Activated CD4-positive, alpha-beta T cell treated with anti-CD3 and anti-CD28 coated beads for 36 hours (primary cell): ENCODE measurements at places on chromosomes 5 and 9.

GRCh38 chr5:74567411-74567995 lies 73.0 kb downstream of the ENC1 start:
- no peak for DNase-seq

- no peak for DNase-seq
Measured at GRCh38 chr5:102800427-102800826, 45.3 kb downstream of the PAM start.

- DNase-seq, result no peak
Measured at GRCh38 chr9:137787786-137788505, 89.6 kb upstream of the CACNA1B start.

DNA sequence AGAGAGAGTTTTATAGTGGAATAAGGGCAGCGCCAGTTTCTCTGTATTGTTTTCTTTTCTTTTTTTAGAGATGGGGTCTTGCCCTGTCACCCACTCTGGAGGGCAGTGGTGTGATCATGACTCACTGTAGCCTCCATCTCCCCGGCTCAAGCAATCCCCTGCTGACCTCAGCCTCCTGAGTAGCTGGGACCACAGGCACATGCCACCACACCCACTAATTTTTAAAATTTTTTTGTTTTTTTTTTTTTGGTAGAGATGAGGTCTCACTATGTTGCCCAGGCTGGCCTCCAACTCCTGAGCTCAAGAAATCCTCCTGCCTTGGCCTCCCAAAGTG lies 119.0 kb downstream of the PIK3R1 start:
- no peak for DNase-seq

- DNase-seq, result no peak
Measured at GRCh38 chr5:143102411-143102810, 301.1 kb downstream of the NR3C1 start.

- DNase-seq, result no peak
Measured at GRCh38 chr9:12915366-12915954, 140.6 kb downstream of the LURAP1L start.

- no peak for DNase-seq
Measured at GRCh38 chr5:179258001-179258921, 87.0 kb downstream of the ADAMTS2 start.

GRCh38 chr9:98774746-98775145 lies 21.6 kb downstream of the ANKS6 start:
- peak; percentile 59 for DNase-seq

- peak; percentile 17 for DNase-seq
Measured at GRCh38 chr5:50963971-50964745, 297.7 kb downstream of the PARP8 start.

- no peak for DNase-seq
Measured at GRCh38 chr5:42022383-42022972, 97.4 kb downstream of the FBXO4 start.

GRCh38 chr9:106947106-106947900 lies 84.3 kb downstream of the ZNF462 start:
- DNase-seq, result no peak
